ENCODE measurements at places on chromosomes 2 and 18.

GRCh38 chr2:85312404-85312803 lies 15.4 kb downstream of the TGOLN2 start:
- no peak for DNase-seq

GRCh38 chr18:32478317-32478716 lies 7.6 kb upstream of the GAREM1 start:
- DNase-seq: no peak

DNA sequence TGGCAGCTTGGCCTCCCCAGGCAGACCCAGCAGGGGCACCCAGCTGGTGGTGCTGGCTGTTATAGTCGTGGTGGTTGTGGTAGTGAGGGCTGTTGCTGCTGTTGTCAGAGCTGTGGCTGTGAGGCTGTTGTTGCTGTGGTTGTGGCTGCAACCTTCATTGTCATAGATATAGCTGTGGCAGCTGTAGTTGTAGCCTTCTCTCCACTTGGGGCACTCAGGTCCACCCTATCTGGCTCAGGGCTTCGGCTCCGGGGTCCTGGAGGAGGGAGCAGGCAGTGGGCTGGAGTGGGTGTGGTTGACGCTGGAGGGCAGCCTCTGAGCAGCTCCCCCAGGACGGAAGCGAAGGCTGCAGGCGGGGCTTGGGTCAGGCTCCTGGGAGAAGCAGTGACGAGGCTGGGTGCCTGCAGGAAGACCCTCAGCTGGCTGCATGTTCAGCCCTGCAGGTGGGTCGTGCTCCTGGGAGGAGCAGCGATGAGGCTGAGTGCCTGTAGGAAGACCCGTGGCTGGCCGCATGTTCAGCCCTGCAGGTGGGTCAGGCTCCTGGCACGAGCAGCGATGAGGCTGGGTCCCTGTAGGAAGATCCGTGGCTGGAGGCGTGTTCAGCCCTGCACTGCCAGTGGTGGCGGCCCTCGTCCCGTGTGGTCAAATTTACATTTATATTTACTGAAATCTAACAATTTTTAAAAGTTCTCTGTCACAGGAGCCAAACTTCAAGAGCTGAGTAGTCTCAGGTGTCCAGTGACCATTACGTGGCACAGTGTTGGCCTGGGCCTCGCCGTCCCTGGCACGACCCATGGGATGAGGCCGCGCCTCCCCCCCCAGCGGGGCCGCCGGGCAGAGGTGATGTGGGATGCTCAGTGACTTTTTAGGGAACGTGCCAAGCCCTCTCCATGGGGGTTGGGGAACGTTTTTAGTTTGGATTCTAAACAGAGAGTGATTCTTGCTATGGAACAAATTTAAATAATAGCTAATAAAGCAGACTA lies 79.2 kb upstream of the PXDN start:
- no peak for DNase-seq

DNA sequence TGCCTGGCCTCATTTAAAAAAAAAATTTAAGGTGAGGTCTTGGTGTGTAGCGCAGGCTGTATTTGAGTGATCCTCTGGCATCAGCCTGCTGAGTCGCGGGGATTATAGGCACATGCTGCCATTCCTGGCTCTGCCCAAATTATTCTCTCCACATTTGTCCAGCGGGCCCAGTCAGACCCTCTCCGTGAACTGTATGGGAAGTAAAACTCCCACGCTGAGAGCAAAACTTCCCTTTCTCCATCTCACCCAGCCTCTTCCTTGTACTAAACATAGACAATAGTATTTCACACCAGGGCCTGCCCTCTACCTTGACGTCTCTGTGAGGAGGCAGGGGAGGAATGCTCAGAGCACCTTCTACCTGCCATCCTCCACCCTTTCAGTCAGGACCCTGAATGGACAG lies 37.0 kb downstream of the EIF4E2 start:
- no peak for DNase-seq

DNA sequence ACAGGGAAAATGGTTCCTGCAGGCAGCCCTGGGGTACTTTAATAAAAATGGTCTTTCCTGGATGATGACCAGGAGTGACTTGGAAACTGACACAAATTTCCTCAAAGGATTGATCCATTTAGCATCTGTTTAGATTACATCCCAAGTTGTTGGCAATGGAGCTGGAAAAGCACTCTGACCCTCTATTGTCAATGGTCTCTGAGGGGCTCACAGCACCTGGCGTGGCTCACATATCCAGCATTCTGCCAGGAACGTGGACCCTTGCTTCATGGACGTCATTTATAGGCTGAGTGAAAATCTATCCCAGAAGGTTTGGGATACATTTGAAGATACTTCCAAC lies 43.8 kb downstream of the SERTAD2 start:
- DNase-seq: no peak

DNA sequence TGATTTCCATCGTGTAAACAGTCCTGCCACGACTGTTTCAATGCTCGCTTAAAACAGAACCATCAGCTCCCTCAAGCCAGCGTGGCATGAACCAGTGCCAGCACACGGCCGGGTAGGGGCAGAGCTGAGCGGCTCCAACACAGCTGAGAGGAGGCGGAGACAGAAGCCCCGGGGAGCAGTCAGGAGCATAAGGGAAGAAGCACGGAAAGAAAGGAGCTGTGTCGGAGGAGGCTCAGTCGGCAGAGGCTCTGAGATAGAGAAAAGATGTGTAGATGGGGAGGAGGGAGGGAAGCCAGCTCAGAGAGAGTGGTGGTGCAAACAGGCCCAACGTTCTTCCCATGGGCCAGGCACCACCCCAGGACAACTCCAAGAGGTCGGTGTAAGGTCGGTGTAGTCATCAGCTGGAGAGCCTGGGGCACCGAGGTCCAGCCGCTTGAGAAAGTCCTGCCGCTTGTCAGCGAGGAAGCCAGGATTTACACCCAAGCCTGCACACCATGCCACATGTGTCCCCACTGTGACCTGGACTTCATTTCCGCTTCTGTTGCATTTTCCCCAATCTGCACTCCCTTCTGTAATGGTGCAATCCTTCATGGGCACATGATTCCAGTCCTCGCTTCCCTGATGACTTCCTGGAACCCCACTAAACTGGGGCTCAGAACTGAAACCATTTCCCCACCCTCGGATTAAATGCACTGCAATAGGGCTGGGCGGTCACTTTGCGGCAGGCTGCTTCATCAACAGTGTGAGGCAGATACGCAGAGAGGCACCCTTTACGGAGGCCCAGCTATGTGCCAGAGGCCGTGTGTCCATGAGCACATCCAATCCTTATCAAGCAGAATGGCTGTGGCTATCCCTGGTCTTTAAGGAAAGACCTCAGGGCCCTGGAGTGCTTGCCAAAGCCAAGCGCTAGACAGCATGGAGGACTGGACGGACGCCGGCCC lies 43.5 kb downstream of the CYP27C1 start:
- no peak for DNase-seq

DNA sequence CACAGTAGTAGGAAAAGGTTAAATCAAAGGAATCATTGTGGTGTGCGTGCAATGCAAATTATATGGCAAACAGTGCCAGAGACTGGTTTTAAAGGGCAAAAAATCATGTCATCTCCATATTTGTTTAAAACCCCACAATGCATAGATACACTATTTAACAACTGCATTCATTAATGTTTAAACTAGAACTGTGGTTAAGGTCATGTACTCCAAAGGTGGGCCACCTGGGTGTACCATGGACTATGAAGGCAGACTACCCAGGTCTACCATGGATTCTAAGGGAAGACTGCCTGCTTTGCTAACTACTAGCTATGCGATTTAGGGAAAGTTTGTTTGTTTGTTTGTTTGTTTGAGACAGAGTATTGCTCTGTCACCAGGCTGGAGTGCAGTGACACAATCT lies 356.3 kb downstream of the ZEB2 start:
- DNase-seq: no peak

GRCh38 chr2:33144243-33144642 lies 197.5 kb downstream of the LTBP1 start:
- no peak for DNase-seq

GRCh38 chr2:833180-833579 lies 117.5 kb upstream of the SNTG2 start:
- DNase-seq: no peak

GRCh38 chr2:186572705-186573104 lies 17.2 kb upstream of the ITGAV start:
- DNase-seq: no peak

DNA sequence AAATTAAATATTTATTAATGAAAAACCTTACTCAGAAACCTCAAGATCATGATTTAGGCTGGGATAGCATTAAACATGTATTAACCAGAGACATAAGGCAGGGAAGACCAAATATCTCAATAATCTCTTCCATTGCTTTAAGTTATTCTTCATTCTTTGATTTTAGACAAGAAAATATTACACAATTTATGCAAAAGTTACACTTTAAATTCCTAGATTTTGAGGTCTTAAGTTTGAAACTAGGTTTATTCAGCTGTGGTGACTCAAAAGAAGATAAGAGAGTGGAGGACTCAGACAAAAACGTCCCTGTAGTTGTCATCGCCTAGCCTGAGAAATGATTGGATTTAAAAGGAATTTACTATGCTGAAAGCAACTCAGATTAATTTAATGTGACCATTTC lies 1110.3 kb downstream of the DPP10 start:
- no peak for DNase-seq

DNA sequence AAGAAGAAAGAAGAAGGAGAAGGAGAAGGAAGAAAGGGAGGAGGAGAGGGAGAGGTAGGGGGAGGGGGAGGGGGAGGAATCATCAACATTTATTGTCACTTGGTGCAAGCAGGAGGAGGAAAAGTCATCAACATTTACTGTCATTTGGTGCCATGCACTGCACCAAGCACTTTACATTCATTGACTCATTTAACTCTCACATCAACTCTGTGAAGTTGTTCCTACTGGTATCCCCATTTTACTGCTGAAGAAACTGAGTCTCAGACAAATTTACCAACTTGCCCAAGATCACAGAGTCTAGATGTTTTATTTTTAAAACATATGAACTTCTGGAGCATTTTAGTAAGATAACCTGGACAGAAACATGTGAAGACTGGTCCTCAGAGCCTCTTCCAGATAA lies 46.7 kb upstream of the NEB start:
- DNase-seq: no peak

DNA sequence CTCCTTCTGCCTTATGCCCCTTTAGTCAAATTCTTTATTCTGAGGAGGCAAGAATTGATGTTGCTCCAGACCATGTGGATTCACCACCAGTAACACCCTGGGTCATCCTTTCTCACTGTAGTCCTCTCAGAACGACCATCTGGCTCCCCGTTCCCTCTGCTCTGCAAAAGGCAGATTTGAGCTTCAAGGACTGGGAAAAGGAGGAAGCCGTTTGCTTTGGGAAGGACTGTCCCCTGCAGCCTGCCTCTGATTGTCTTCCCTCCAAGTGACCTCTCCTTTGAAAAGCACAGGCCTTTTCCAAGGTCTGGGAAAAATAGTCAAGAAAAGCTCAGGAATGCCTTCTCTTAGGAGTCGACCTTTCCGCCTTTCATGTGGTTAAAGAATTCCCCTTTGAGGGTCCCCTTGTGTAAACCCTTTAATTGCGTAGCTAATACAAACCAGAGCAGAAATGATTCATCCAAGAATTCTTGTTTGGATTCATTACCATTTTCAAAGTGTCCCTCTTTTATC lies 130.1 kb upstream of the COPS8 start:
- DNase-seq: no peak

GRCh38 chr18:60082790-60083189 lies 183.0 kb downstream of the PMAIP1 start:
- DNase-seq: no peak

DNA sequence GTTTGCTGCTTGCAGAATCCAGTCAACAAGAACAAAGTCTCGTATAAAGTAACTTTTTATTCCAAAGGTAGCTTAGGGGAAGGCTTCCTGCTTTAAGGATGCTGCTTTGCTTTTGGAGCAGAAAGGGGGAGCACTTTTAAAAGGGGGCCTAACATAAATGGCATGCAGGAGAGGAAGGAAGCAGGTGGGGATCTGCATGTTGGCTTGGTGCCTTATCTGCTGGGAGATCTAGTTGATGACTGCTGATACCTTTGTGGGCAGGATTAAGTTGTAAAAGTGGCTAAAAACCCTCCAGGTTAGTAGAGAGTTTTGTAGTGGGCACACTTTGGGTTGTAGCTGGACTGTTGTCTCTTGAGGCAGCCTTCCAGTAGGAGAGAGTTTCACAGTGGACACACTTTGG lies 22.5 kb downstream of the UBR3 start:
- no peak for DNase-seq

DNA sequence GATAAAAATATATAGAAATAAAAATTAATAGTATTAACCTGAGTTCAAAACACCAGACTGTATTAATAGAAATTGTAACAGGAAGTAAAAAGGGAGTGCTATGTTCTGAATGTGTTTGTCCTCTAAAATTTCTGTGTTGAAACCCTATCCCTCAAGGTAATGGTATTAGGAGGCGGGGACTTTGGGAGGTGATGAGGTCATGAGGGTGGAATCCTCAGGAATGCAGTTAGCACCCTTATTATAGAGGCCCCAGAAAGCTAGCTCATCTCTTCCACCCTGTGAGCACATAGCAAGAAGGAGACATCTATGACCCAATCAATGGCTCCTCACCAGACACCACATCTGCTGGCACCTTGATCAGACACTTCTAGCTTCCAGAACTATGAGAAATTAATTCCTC lies 124.5 kb downstream of the CMPK2 start:
- no peak for DNase-seq

GRCh38 chr2:154693741-154694340 lies 4.7 kb upstream of the KCNJ3 start:
- no peak for DNase-seq

DNA sequence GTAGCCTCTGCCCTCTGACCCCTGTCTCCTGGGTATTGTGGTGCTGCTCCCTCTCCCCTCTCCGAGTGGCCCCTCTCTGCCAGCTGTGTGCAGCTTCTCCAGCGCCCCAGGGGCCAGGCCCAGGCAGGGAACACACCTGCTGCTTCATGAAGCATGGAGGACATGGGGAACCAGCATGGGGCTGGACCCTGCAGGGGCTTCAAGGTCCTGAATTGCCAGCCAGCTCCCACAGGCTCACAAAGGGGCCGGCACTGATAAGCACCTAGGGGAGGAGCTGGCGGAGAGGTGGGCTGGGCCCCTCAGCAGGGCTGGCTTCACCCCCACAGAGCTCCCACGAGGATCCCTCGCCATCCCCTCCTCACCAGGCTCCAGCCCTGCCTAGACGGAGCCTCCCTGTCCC lies 77.4 kb upstream of the GPC1 start:
- DNase-seq: no peak

DNA sequence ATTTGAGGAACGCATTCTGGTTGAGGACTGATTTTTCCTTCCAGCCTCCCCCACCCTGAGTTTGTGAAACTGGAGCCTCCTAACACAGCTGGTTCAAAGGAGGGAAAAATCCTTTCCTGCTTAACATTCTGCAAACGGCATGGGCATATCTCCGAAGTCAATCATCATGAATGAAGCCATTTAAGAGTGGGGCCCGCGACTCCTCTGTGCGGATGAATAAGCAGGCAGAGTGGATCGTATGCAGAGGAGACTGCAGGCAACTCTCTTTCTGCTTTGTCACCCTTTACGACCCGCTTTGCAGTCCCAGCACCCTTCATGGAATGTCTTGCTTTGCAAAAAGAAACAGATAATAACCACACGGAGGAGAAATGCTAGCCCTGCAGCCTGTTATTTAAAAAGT lies 305.2 kb downstream of the CLIP4 start:
- no peak for DNase-seq

GRCh38 chr2:46643493-46643892 lies 164.1 kb downstream of the TMEM247 start:
- DNase-seq: no peak

Measured in LNCaP clone FGC (cell line).